ENCODE measurements at places on chromosomes 11 and 22.
A peak's percentile ranks its signal among the peaks of the same experiment; 100 is the strongest.

DNA sequence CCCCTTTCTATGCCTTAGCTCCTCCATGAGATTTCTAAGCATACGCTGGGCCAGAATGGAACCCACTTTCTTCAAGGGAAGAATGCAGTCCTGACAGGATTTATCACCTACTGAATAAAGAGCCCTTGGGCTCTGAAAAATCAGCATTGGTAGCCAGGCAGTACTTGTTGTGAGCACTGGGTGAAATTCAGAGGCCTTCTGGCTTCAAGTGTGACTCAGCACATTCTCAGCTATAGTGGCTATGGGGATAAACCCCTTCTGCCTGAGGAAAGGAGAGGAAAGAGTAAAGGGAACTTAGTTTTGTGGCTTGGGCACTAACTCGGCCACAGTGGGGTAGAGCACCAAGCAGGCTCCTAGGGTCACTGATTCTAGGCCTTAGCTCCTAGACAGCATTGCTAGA lies 574.8 kb downstream of the JRKL start:
- DNase-seq, result no peak

GRCh38 chr11:10532526-10532925 lies 8.5 kb downstream of the RNF141 start:
- DNase-seq, result no peak

DNA sequence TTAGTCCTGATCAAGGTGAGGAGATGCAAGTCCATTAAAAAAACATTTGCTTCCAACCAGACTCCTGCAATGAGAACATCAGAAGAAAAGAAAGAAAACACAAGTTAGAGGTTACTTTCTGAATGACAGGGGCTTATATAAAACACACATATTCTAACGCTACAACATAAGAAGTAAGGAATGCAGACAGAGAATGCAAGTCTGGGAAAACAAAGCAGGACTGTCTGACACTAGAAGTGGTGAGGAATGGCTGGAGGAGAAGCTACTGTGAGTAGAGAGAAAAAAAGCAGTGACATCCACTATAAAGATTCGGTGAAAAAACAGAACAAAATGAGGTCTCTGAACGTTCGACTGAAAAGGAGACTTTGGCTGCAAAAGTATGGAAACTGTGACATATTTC lies 12.3 kb downstream of the TMEM216 start:
- no peak for DNase-seq

DNA sequence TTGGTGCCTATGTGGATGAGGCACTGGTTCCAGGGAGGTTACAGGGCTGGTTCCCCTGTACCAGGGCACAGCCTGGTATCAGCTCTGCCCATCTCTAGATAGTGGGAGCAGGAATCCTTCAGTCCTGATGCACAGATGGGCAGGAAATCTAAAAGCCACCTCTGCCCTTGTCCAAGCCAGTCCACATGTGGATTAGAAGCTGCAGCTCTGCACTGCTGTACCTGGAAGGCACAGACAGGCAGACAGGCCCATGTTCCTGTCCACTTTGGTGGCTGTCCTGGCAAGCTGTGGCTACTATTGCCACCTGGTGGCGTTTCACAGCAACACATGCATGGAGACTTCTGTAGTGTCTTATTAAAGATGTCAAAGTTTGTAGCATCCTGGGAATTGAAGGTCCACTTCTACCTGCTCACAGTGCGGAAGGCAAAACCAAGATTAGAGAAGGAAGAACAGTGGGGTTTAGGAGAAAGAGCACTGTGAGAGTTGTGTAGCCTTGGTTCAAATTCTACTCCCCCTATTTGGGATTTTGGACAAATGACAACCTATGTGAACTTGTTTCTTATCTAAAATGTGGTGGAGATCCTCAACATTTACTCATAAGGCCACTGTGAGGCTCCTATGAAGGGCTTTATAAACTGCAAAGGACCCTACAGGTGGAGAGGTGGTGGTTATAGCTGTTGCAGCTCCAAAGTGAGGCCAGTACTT lies 30.1 kb downstream of the NAV2 start:
- peak; percentile 89 for DNase-seq

GRCh38 chr11:78085972-78086371 lies 6.3 kb upstream of the NDUFC2 start:
- no peak for DNase-seq

DNA sequence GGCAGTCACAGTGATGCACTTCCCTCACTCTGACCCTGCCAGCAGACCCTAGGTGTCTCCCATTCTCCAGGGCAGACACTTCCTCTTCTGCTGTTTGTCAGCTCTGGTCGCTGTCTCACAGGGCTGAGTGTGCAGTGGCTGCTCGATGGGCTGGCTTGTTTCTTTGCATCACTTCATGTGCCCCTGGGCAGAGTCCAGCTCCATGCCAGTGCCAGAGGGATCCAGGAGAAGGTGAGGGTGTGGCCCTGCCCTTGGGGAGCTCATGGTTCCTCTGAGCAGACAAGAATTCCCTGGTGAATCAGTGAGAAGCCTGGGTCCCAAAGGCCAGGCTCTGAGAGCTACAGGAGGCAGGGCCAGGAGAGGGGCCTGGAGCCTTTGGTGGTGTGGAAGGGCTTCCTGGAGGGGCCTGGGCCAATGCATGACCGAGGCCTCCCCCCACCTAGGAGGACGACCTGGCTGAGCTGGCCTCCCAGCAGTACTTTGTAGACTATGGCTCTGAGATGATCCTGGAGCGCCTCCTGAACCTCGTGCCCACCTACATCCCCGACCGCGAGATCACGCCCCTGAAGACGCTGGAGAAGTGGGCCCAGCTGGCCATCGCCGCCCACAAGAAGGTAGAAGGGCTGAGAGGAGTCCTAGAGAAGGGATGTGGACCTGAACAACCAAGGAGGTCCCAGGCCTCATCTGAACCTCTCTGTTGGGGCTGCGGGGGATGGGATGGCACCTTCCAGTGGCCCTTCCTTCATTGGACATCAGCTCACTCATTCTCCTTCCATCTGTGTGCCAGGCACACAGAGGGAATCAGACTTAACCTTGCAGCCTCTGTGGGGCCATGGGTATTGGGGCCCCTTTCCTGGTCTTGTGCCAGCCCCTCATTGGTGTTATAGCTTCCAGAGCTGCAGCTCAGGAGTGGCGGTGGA lies 66.1 kb downstream of the MYO7A start:
- no peak for DNase-seq

GRCh38 chr11:121041072-121041471 lies 17.2 kb downstream of the TBCEL start:
- DNase-seq, result no peak

- DNase-seq, result no peak
These were observed 333.1 kb upstream of the SYN3 start for GRCh38 chr22:33391298-33391697.

GRCh38 chr22:19062139-19062942 lies 59.9 kb downstream of the DGCR2 start:
- DNase-seq, result no peak

GRCh38 chr22:43066134-43066533 lies 23.1 kb downstream of the TTLL1 start:
- no peak for DNase-seq

- DNase-seq, result no peak
These were observed at the start of gene TSKU for GRCh38 chr11:76783294-76783895. TSS of gene TSKU (plus strand) at chr11:76783356. CDS start at chr11:76795617, 12,261 bp downstream.

GRCh38 chr11:57662893-57663292 lies 5.0 kb upstream of the ZDHHC5 start:
- DNase-seq, result peak; percentile 18

GRCh38 chr11:79285756-79286155 lies 155.1 kb downstream of the TENM4 start:
- DNase-seq, result no peak

DNA sequence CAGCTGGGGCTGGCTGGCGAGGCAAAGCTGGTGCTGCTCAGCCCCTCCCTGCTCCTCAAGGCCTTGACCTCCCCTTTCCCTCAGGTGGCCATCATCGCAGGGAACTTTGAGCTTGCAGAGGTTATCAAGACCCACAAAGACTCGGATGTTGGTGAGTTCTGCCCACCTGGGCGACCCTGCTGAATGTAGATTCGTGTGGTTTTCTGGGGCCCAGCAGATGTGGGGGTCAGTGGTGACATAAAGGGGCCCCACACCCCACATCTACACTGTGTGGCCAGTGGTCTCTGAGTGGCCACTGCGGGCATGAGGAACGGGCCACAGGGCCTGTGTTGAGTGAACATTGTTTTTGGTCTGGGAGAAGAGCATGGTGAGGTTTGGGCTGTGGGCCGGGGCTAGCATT lies 11.9 kb downstream of the SHANK3 start:
- no peak for DNase-seq

GRCh38 chr11:100573911-100574513 lies 113.1 kb upstream of the ARHGAP42 start:
- no peak for DNase-seq

DNA sequence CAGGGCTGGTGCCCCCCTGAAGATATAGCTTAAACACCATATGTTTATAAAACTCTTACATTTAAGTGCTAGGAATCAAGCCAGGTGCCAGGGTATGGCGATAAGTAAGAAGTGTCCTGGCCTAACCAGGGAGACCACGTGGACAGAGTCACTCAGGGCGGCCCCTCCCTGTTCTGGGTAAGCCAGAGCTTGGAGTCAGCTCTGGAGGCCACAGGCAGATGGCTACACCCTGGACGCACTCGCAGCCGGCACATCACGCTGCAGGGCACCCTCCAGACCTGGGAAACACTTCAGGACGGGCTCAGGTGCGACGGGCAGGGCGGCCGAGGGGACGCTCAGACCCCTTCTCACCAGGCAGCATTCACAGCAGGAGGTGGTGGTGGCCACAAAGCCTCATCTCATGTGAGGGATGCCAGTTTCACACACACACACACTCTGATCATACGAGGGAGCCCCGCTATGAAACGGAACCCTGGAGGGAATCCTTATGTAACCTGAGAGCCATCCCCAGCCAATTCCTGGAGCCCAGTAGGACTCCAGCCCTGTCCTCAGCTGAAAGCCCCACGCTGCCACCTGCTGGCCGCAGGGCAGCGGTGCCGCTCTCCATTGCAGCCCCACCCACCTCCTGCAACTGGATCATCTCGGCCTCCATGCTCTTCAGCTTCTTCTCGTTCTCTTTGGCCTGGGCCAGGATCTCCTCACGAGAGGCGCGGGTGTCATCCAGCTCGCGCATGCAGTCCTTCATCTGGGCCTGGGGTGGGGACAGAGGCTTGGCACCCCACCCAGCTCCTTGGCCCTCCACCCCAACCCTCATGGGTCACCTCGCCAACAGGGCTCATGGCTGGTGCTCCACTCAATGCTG lies 33.4 kb downstream of the APOL1 start:
- DNase-seq, result peak; percentile 69

- no peak for DNase-seq
These were observed 33.3 kb downstream of the TEAD1 start for GRCh38 chr11:12707500-12707880.

- no peak for DNase-seq
These were observed 240.3 kb downstream of the BRD1 start for GRCh38 chr22:49587421-49587820.

- DNase-seq, result peak; percentile 91
These were observed 945 bp downstream of the CREBZF start for GRCh38 chr11:85663753-85664614.

GRCh38 chr11:43738600-43739409 lies 58.3 kb downstream of the HSD17B12 start:
- peak; percentile 17 for DNase-seq

GRCh38 chr11:8336356-8337129 lies 72.9 kb upstream of the LMO1 start:
- DNase-seq, result no peak

DNA sequence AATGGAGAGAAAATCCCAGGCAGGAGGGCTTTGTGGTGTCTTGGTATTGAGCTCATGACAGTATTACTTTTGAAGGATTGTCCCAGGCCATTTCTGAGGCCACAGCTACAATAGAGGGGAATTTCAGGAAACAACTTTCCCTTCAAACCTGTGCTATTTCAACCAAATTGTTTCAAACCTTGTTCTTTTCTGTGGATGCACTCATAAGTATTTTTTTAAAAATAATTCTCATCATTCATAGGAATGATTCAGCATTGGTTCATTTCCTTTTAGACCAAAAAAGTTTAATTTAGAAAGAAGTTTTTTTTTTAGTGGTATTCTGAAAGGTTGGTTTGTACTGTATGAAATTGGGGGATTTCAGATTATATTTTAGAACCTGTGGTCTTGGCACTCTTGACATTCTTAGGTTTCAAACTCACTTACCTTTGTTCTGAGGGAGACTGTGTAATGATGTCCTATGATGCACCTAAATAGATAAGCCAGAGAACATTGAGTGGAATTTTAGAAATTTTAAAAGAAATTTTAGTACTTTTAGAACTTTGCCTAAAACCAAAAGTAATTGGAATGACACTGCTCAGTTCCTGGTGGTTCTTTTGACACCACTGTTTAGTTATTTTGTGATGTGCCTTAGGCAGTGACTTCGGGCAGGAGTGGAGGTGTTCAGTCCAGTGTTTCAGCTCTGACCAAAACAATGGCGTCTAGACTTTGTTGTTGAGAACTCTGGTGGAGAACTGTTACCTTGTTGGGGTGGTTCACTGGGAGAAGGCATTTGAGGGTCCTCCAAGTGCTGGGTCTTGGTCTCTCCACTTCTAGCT lies 12.2 kb downstream of the TEAD1 start:
- no peak for DNase-seq

DNA sequence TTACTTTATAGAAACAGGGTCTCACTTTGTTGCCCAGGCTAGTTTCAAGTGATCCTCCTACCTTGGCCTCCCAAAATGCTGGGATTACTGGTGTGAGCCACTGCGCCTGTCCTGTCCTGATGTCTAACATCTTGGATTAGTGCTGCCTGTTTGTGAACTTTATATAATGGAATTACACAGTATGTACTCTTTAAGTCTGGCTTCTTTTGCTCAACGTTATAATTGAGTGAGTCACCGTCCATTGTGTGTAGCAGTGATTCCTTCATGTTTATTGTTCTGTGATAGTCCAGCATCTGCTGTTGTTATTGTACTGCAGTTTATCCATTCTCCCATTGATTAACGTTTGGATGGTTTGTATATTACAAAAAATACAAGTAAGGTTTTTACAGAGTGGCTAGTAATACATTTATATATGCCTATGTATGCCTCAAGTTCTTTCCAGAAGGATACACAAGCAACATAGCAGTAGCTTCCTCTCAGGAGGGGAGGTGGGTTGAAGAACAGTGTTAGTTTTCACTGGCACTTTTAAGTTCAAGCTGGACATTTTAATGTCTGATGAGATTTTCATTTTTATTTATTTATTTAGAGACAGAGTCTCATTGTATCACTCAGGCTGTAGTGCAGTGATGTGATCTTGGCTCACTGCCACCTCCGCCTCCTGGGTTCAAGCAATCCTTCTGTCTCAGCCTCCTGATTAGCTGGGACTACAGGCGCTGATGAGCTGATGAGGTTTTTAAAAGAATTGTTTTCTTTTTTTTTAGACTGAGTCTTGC lies 25.2 kb upstream of the MICALL1 start:
- DNase-seq, result no peak

DNA sequence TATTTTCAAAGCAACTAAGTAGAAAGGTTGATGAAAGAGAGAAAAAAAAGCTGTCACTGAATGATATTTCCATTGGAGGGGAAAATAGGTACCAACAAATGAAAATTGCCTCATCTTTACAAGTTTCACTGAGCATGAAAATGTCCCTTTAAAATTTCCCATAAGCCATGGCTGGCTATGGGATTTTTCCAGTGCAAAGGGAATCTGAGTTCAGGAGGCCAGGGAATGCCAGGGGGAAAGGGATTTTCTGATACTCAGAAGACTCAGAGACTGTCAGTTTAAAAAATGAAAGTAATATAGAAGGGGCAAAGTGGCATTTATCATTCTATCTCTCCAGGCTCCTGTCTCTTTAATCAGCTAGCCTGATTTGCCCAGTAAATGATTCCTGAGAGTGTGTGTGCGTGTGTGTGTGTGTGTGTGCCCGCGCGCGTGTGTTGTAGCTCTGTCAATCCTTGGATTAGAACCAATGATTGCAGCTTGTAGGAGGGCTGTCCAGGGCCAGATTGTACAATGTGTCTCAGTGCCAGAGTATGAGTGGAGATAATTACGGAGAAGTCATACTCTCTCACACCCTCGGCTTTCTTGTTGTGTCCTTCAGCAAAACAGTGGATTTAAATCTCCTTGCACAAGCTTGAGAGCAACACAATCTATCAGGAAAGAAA lies at the start of gene NTM:
Gene NTM, plus strand, starts transcription at position 526 of the 662 bp plus-strand sequence.
- peak; percentile 28 for DNase-seq

All from HT-29 (cell line).